Activated CD4-positive, alpha-beta T cell treated with anti-CD3 and anti-CD28 coated beads, Interleukin-2, amount 10 ng/mL, durations not matched to agents 7 days and 5 days (primary cell): ENCODE measurements at places on chromosomes 7 and 10.

DNA sequence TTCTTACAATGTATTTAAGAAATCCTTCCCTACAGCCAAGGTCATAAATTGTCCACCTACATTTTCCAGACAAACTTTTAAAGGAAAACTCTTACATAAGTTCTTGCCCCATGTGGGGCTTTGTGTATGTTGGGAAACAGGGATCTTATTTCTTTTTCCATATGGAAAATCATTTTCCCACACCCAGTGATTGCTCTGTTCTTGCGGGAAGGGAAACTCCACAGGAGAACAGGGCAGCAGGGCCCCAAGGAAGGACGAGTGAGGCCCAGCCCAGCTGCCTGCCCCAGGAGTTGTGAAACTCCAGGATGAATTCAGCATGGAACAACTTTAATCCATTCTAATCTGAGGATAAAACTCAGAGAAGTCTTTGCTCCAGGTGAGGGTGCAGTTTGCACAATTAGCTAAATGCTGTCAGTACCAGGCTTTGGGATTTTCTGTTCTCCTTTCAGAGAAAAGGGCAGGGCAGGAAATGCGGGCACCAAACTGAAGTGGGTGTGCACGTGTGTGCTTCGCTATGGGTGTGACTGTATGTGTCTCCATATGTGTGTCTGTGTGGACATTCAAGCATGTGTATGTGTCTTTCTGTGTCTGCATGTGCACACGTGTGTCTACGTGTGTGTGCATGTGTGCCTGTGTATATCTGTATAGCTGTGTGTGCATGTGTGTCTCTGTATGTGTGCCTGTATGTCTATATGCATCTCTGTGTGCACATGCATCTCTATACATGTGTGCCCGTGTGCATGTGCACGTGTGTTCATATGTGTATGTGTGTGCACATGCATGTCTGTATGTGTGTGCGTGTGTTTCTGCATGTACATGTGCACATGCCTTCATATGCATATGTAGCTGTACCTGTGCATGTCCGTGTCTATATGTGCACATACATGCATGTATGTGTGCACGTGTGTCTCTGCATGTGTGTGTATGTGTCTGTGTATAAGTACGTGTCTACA, 102.0 kb upstream of the FAM20C start:
- DNase-seq = no peak

DNA sequence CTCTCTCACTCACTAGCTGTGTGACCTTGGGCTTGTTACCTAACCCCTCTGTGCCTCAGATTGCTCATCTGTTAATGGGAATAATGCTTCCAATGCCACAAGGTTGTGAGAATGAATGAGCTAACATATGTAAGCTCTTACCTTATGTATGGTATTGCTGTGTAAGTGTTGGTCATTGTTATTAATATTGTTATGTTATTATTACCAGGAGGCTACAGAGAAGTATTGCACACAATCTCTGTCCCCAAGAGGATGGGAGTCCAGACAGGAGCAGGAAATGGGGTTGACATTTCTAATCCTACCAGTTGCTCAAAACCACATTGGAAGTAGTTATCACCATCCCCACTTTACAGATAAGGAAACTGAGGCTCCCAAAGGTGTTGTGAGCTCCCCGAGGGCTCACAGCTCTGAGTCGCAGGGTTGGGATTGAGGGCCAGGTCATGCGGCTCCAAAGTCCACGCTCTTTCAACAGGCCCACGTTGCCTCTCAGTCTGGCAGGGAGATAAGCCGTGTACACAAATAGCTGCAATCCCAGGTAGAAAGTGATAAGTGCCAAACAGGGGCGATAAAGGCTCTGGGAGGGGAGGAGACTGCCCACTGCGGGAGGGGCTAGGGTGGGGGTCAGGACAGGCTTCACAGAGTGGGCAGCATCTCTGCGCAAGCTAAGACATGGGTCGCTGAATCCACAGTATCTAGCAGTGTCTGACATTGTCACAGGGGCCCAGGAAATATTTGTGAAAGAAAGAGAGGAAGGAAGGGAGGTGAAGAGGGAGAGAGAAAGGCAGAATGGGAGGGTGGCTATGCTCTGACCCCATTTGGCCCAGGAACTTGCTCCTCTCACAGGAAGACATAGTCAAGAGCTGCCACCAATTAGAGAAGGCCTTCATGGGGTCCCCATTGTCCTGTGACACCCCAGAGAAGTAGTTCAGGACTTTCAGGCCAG, 9.6 kb upstream of the ZMIZ1 start:
- DNase-seq = no peak

- no peak for DNase-seq
Measured at GRCh38 chr10:15035385-15036301, 8.1 kb upstream of the OLAH start.

- no peak for DNase-seq
Measured at GRCh38 chr10:120474956-120475355, 17.9 kb downstream of the PLPP4 start.

DNA sequence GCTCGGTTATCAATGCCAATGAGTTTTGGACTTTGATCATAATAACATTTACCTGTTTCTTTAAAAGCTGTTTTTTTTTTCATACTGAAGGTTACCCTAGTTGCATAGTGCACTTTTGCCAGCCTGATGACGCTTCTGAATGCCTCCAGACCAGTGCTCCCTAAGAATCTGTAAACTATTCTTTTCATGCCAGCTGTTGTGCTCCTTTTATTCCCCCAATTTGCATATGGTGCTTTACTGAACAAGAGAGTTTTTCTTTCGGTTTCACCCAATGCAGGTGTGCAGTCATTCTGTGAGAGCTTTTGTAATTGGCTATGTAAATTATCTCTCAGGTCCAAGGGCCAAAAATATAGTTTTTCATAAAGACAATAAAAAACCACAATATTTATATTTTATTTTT, 48.1 kb upstream of the GLCCI1 start:
- peak; percentile 29 for DNase-seq

- no peak for DNase-seq
Measured at GRCh38 chr10:113291413-113291812, 261.4 kb upstream of the HABP2 start.
